Right atrium auricular region (tissue), 2 donors: ENCODE measurements at places on chromosomes 12 and 14.

DNA sequence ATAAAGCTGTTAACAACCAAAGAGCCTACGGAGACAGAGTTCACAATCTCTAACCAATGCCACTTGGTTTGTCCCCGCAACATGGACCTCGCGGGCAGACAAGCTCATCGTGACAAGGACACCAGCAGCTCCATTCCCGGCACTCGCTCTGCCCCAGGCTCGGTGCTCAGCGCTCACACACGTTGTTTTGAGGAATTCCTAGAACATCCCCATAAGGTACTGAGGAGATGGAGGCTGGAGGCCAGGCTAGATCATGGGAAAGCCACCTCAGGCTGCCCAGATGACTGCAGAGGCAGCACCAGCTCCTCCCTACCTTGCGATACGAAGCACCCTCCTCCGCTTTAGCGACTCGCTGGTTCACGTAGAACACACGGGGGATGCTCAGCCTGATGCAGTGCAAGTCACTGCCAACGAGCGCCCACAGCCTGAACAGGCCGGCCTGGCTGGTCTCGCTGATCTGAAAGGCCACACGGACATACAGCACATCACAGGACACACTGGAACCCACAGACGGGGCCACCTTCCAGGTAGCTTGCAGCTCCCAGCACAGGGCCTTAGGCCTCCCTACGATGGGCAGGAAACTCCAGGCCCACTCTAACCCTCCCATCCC lies 30.1 kb downstream of the P2RX2 start:
- no peak overlapping the region for H3K4me3 ChIP-seq
- H3K36me3 ChIP-seq: peaks cover 28% of the 10 kb centered on the region
- no peaks in the 10 kb centered on the region for H3K4me1 ChIP-seq
- no peak overlapping the region for H3K27ac ChIP-seq
- no peaks in the 10 kb centered on the region for H3K27me3 ChIP-seq

GRCh38 chr14:74697976-74698375 lies 14.9 kb downstream of the AREL1 start:
- no peak overlapping the region for H3K27ac ChIP-seq
- no peak for DNase-seq
- no peak overlapping the region for H3K4me3 ChIP-seq
- no peaks in the 10 kb centered on the region for H3K4me1 ChIP-seq

DNA sequence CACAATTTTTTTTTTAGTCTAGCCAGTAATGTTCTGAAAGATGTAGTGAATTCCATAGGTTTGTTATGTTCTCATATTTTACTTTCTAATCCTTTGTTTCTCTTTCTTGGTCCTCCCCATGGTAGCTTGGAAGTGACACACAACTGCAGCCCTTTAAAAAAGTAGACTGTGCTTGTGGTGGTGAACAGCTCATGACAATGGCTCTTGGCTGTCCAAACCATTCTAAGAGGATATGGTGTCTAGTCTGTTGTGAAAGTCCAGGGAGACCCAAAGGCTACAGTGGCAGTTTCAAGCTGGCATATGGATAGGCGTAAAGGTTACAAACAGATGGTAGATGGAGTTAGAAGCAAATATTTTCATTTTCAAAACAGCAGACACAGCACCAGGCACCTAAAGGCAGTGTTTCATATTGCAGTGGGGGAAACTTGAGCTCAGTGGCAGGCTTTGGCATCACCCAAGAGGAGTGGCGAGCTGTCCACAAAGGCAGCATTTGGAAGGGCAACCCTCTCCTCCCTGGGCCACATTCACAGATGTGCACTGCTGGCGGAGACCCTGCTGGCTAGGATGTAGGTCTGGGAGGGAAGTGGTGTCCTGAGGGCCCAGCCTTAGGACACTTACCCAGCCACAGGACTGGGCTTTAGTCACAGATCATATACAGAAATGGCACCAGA lies 102.1 kb downstream of the DYRK2 start:
- H3K27ac ChIP-seq: no peak overlapping the region
- no peak for DNase-seq
- no peaks in the 10 kb centered on the region for H3K27me3 ChIP-seq
- H3K36me3 ChIP-seq: no peaks in the 10 kb centered on the region
- H3K4me3 ChIP-seq: no peak overlapping the region
- peaks cover 25% of the 10 kb centered on the region for H3K4me1 ChIP-seq

GRCh38 chr12:65525491-65526141 lies 247.1 kb downstream of the MSRB3 start:
- H3K36me3 ChIP-seq: no peaks in the 10 kb centered on the region
- no peak overlapping the region for H3K27ac ChIP-seq
- H3K27me3 ChIP-seq: no peaks in the 10 kb centered on the region
- DNase-seq: no peak

DNA sequence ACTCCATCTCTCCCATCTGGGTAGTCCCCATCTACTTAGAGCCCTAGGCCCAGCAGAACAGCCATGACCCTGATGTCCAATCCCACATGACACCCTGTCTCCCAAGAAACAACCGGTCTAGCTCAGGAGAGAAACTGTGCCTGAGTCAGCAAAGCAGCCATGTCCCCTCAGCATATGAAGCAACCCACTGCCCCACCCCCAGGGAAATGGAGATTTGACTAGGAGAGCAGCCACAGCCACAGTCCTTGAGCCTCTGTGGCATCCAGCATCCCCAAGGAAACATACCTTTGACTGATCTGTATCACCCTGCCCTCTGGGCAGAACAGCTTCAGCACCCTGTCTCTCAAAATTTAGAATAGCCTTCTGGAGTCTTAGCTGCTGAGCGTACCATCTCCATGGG lies 641.9 kb upstream of the FBXO33 start:
- no peak for DNase-seq
- no peaks in the 10 kb centered on the region for H3K27me3 ChIP-seq
- no peak overlapping the region for H3K27ac ChIP-seq

DNA sequence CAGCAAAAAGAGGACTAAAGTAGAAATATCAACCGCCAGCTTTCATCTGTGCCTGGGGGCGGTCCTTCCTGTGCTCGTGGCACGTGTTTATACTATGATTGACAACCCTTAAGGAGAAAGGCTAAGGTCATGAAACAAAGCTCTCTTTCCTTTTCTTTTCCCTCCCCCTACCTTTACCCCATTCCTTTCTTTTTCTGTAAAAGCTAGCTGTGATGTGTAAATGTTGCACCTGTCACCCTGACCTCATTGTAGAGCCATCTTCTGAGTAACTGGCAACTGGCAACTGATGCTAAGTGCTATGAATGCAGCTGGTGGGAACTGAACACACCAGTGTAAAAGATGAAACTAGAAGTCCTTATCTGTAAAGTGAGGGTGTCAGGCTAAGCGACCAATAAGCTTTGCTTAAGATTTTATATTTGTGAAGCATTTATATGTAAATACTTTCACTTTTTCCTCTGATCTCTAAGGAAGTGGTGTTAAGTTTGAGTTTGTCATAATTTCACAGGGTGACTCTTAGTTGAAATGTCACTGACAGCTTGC lies 102.8 kb upstream of the BCAT1 start:
- no peaks in the 10 kb centered on the region for H3K36me3 ChIP-seq
- H3K4me1 ChIP-seq: no peaks in the 10 kb centered on the region
- H3K27ac ChIP-seq: peak overlapping the region; percentile 35
- peak overlapping the region; percentile 25 for H3K4me3 ChIP-seq
- no peak for DNase-seq
- H3K27me3 ChIP-seq: no peaks in the 10 kb centered on the region

GRCh38 chr14:22519877-22520685 lies 68.9 kb downstream of the DAD1 start:
- peaks cover 35% of the 10 kb centered on the region for H3K4me1 ChIP-seq
- H3K4me3 ChIP-seq: no peak overlapping the region
- no peaks in the 10 kb centered on the region for H3K36me3 ChIP-seq
- H3K27ac ChIP-seq: peak overlapping the region; percentile 18

- no peaks in the 10 kb centered on the region for H3K27me3 ChIP-seq
- H3K36me3 ChIP-seq: peaks cover 11% of the 10 kb centered on the region
- no peaks in the 10 kb centered on the region for H3K4me1 ChIP-seq
- H3K27ac ChIP-seq: peak overlapping the region; percentile 23
These were observed 17.1 kb upstream of the NEK9 start for GRCh38 chr14:75143761-75144527.

- no peak for DNase-seq
- H3K27me3 ChIP-seq: no peaks in the 10 kb centered on the region
- no peak overlapping the region for H3K27ac ChIP-seq
- H3K36me3 ChIP-seq: no peaks in the 10 kb centered on the region
- no peaks in the 10 kb centered on the region for H3K4me1 ChIP-seq
- no peak overlapping the region for H3K4me3 ChIP-seq
These were observed 48.7 kb downstream of the ACADS start for GRCh38 chr12:120774169-120774916.

DNA sequence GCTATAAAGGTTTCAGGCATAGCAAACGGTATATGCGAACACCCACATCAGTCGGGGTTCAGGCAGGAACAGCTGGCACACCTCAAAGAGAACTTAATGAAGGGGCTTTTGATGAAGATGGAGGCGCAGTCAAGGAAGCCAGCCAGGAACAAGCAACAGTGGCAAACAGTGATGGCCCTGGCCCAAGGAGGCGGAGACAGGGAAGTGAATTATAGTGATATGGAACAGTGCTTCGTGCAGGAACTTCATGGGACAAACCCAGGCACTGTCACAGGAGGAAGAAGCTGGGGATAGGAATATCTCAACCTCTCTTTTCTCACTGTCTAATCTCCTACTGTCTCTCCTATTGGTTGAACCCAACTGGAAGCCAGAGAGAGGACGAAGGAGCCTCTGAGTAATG lies 328.3 kb downstream of the AACS start:
- H3K4me3 ChIP-seq: no peak overlapping the region
- no peak overlapping the region for H3K27ac ChIP-seq
- H3K36me3 ChIP-seq: no peaks in the 10 kb centered on the region
- H3K27me3 ChIP-seq: no peaks in the 10 kb centered on the region

DNA sequence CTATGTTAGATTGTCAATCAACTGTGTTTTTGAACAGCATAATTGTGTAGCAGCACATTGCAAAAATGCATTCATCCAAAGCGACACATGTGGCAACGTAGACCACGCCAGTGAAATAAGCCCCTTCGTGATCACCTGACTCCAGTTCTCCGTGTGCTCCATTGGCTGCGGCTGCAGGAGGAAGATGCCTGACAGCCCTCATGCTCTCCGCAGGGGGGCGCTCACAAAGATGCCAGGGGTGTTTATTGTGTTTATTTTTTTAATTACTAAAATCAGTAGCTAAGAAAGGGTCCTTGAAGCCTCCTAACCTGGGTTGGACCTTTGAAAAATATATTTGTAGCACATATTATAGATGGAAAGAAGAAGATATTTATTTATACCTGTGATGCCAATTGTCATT lies 116.3 kb downstream of the SLC15A4 start:
- no peak overlapping the region for H3K27ac ChIP-seq
- no peaks in the 10 kb centered on the region for H3K27me3 ChIP-seq
- H3K4me3 ChIP-seq: no peak overlapping the region
- H3K36me3 ChIP-seq: no peaks in the 10 kb centered on the region
- H3K4me1 ChIP-seq: no peaks in the 10 kb centered on the region

- peak overlapping the region; percentile 72 for H3K4me3 ChIP-seq
- H3K27me3 ChIP-seq: no peaks in the 10 kb centered on the region
- DNase-seq: no peak
These were observed 1.8 kb upstream of the PARP2 start for GRCh38 chr14:20341646-20342045.

GRCh38 chr12:45768194-45768593 lies 38.7 kb downstream of the ARID2 start:
- H3K27ac ChIP-seq: no peak overlapping the region
- H3K36me3 ChIP-seq: no peaks in the 10 kb centered on the region
- no peaks in the 10 kb centered on the region for H3K4me1 ChIP-seq

GRCh38 chr14:24818058-24818822 lies 184.2 kb upstream of the GZMB start:
- DNase-seq: no peak
- H3K27me3 ChIP-seq: no peaks in the 10 kb centered on the region
- H3K27ac ChIP-seq: peak overlapping the region; percentile 58

GRCh38 chr14:98494582-98494981 lies 777.4 kb downstream of the BCL11B start:
- no peak overlapping the region for H3K27ac ChIP-seq
- H3K4me3 ChIP-seq: no peak overlapping the region
- no peaks in the 10 kb centered on the region for H3K4me1 ChIP-seq
- no peaks in the 10 kb centered on the region for H3K27me3 ChIP-seq
- no peaks in the 10 kb centered on the region for H3K36me3 ChIP-seq
- no peak for DNase-seq

DNA sequence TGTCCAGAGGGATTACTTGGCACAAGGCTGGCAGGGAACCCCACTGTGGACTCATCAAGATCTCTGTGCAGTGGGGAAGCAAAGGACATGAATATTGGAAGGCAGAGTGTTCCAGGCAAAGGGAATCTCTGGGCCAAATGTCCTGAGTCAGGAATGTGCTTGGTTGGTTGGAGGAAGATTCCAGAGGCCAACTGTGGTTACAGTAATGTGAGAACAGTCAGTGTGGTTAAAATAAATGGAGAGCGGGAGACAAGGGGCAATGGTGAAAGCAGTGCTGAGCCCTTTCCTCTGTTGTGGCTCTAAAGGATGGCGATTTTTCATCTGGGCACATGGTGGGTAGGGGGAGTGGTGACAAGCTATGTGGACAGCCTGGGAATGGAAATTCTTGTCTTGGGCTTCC lies 948.2 kb downstream of the BCL11B start:
- no peaks in the 10 kb centered on the region for H3K4me1 ChIP-seq
- DNase-seq: no peak
- H3K27me3 ChIP-seq: no peaks in the 10 kb centered on the region
- H3K36me3 ChIP-seq: no peaks in the 10 kb centered on the region
- no peak overlapping the region for H3K27ac ChIP-seq
- no peak overlapping the region for H3K4me3 ChIP-seq

- peaks cover 76% of the 10 kb centered on the region for H3K36me3 ChIP-seq
- no peak overlapping the region for H3K4me3 ChIP-seq
- DNase-seq: no peak
- H3K27me3 ChIP-seq: no peaks in the 10 kb centered on the region
- H3K4me1 ChIP-seq: peaks cover 19% of the 10 kb centered on the region
These were observed 170.1 kb upstream of the FKBP4 start for GRCh38 chr12:2624543-2625288.

DNA sequence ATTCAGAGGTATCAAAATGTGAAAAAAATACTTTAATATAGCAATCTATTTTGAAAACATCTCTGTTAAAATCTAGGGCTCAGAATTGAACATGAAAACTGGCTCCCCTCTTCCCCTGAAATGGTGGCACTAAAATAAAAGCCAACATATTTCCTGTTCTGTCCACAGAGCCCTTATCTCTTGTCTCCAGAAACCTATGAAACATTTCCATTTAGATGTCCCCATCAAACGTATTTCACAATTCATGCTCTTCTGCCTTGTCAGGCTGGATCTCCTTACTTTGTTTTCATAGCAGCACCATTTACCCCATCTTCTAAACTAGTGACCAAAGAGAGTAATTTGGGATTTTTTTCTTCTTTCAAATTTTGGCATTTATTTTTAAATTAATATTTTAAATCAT lies 42.4 kb downstream of the PDE3A start:
- no peaks in the 10 kb centered on the region for H3K36me3 ChIP-seq
- H3K4me3 ChIP-seq: no peak overlapping the region

DNA sequence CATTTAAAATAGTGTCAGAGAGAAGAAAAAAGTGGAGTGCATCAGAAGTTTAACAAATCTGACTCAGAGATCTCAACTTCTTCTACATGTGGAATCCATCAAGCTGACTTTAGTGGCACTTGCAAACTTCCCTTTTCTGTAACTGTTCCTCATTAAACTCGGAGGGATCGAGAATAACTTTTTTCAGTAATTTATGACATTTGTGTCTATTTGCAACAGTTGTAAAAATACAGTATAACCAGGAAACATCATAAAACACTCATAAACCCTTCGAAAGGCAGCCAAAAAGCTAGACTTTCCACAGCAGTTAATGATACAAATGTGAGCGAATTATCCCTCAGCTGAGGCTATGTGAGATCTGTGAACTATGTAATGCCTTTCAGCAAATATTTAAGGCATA lies 1936.8 kb upstream of the SEL1L start:
- H3K27me3 ChIP-seq: no peaks in the 10 kb centered on the region
- H3K36me3 ChIP-seq: no peaks in the 10 kb centered on the region
- no peaks in the 10 kb centered on the region for H3K4me1 ChIP-seq
- H3K27ac ChIP-seq: no peak overlapping the region
